ENCODE measurements at places on chromosomes 4 and X.

DNA sequence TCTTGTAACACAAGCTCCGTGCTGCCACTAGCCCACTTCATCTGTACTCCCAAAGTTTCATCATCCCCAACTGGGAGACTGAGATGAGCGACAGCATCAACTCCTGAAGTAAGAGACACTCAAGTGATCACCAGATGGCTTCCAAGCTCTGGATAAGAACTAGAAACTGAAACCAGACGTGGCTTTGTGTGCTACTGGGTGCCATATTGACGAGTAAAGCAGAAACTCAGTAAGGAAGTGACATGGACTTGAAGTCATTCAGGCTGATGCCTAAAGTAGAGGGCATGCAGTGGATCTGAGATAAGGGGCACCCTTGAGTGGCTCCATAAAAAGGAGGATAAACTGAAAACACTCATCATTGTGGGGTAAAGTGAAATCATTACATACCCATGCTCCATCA, 72.4 kb downstream of the PCYT1B start:
- DNase-seq = no peak

- DNase-seq = no peak
These were observed 98.4 kb downstream of the ZAR1 start for GRCh38 chr4:48588230-48589097.

- DNase-seq = no peak
These were observed 128.1 kb downstream of the LAS1L start for GRCh38 chrX:65406532-65406931.

GRCh38 chrX:8741981-8742380, 10.0 kb upstream of the ANOS1 start:
- DNase-seq = no peak

DNA sequence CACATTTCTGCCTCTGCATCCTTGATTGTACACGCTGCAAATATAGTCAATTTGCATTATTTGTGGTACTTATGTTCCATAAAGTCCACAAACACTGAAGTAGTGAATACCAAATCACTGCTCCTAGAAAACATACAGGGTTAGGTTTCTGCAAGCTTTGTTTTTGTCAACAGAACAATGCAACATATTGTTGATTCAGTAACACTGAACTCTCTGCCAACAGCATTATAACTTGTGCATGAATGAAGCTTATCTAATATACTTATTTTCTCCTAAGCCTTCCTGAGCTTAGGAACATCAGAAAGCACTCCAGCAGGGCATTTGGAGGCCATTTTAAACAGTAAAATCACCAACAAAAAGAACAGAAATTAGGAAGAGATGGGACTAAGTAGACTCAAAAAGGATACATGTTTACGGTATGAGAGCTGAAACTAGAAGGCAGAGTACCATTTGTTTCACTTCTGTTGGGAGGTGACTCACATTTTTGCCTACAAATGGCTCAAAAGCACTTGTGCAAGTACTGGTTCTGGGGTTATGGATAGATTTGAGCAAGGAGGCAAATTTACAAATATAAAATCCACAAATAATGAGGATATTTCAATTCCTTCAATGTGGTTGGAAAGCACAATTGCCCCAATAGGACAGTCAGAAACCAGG, 14.1 kb downstream of the COX18 start:
- no peak for DNase-seq

DNA sequence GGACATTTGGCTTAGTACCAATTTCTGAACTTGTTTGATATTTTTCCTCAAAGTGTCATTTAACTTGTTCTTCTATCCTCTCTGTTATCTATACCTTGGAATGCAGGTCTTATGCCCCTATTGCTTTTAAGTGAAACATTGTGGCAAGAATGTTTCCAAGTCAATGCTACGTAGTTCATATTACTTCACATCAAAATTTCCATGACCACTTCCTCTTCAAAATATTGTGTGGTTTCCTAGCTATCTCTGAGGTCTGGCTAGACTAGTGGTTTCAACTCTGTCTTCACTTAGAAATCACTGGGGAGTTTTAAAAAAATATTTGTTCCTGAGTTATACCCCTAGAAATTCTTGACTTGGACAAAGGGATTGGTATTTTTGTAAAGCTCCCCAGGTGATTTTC, 20.2 kb upstream of the RASGEF1B start:
- DNase-seq = no peak

DNA sequence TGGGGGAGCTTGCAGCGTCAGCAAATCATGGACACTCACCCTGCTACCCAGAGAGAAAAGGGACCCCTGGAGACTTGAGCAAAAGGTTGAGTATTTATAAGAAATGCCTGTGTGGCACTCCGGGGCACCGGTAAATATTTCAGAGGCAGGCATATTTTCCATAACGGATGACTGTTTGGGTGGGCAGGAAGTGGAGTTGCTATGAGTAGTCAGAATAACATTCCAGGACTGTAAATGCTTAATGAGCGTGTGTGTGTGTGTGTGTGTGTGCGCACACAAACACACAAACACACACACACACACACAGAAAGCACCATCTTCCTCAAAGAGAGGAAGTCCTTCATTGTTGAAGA, 74.6 kb downstream of the MXRA5 start:
- DNase-seq = peak; percentile 76

- DNase-seq = no peak
These were observed 250.9 kb downstream of the TENM3 start for GRCh38 chr4:182494103-182494502.

- no peak for DNase-seq
These were observed 8.6 kb upstream of the KIAA0232 start for GRCh38 chr4:6773616-6774540.

GRCh38 chrX:137550665-137551261, 15.2 kb upstream of the ZIC3 start:
- DNase-seq = no peak

- no peak for DNase-seq
These were observed 24.8 kb upstream of the RNF4 start for GRCh38 chr4:2443956-2444740.

GRCh38 chr4:2785613-2786012, 7.3 kb upstream of the SH3BP2 start:
- no peak for DNase-seq

DNA sequence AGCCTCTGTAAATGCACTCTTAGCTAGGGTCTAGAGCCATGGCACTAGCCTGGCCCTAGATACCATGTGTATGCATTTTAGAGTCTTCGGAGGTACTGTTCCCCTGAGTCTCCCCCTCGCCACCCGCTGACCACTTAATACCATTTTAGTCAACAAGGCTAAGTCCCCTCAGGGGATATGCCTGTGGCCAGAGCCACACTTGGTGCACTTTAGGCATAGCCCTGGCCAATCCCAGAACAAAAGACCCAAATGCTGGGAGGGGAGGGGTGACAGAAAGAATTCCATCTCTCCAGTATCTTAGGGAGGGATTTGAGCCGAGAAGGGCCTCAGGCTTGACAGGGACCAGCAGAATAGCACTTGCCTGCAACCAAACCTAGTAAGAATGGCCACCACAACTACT, 28.6 kb upstream of the BCORL1 start:
- no peak for DNase-seq

- no peak for DNase-seq
These were observed 23.3 kb upstream of the ARX start for GRCh38 chrX:25039036-25039435.

DNA sequence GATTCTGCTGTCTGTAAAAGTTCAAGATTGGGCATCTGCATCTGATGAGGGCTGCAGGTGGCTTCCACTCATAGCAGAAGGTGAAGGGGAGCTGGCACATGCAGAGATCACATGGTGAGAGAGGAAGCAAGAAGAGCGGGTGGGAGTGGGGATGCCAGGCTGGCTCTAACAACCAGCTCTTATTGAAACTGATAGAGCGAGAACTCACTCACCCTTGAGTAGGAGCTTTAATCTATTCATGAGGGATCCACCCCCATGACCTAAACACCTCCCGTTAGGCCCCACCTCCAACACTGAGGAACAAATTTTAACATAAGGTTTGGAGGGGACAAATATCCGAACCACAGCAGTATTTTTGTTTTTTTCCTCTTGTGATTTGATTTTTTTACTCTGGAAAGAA, 45.8 kb downstream of the PHOX2B start:
- no peak for DNase-seq

- DNase-seq = no peak
These were observed 94.9 kb downstream of the SLC39A8 start for GRCh38 chr4:102250341-102250740.

GRCh38 chr4:150997141-150997540, 17.9 kb downstream of the LRBA start:
- no peak for DNase-seq
